ENCODE measurements at places on chromosomes 3 and 15. TPM values are rescaled to one million over a fixed set of nuclear protein-coding genes. Genes with fewer than 3 reads are reported as not detected.

The ACSBG1 gene
- 2.9 TPM for total RNA-seq

The NRROS gene
- 0.82 TPM for total RNA-seq

The SLC27A2 gene
- total RNA-seq = 1.6 TPM

The PRSS50 gene
- not detected for total RNA-seq

The LYZL4 gene
- total RNA-seq = not detected

The MEX3B gene
- 89.7 TPM for total RNA-seq

The SPATA12 gene
- total RNA-seq = not detected

The MELTF gene
- 1.2 TPM for total RNA-seq

The GHSR gene
- 0.82 TPM for total RNA-seq

The KIF15 gene
- 6.9 TPM for total RNA-seq

The HTR3E gene
- total RNA-seq = not detected

The ZIC1 gene
- total RNA-seq = 20.0 TPM

The PLSCR2 gene
- total RNA-seq = not detected

The MED12L gene
- 6.1 TPM for total RNA-seq

The PLA2G4B gene
- total RNA-seq = 2.4 TPM

The GOLGA8G gene
- not detected for total RNA-seq

The SLC28A1 gene
- total RNA-seq = not detected

The PPP1R2 gene
- total RNA-seq = 181 TPM

The CYP19A1 gene
- total RNA-seq = 1.2 TPM

The DAZL gene
- not detected for total RNA-seq

Data from frontal cortex (tissue), 4 donors.